ENCODE measurements at places on chromosomes 2 and 18.

- peak; percentile 17 for DNase-seq
These were observed 609.5 kb downstream of the EPHA4 start for GRCh38 chr2:220962556-220962955.

- peak; percentile 38 for DNase-seq
These were observed 53.1 kb upstream of the STK39 start for GRCh38 chr2:168300460-168300859.

- peak; percentile 69 for DNase-seq
These were observed 144.1 kb upstream of the STK17B start for GRCh38 chr2:196315388-196316049.

DNA sequence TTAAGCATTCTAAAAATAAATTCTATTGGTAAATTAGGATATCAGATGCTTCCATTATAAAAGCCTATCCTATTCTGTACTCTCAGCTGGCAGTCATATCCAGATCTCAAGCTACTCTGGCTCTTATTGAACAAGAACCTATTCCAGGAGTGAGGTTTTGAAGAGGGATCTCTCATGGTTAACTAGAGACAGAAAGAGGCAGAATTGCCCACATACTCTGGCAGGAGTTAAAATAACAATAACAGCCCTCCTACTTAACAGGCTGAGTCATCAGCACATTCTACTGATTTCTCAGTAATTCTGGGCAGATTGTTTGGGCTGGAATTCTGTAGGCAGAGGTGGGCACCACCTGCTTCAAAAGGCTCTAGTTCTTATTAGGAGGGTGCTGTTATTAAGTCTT lies 142.0 kb upstream of the UNC80 start:
- DNase-seq: peak; percentile 73

DNA sequence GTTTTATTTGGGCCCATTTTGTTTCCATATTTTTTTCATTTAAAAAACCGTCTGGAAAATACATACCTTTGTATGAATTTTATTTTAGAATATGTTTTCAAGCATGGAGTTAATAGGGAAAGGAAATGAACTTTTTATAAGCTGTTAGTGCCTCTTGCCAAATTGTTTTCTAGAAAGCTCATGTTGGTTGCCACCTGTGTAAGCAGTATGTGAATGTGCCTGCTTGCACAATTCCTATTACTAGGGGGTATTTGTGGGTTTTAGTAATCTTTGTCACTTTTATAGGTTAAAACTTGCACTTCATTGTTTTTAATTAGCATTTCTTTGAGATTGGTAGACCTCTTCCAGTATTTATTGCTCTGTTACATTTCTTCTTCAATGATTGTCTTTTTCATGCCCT lies 107.3 kb downstream of the TANC1 start:
- DNase-seq: peak; percentile 67

- DNase-seq: no peak
These were observed 23.1 kb downstream of the PDCD1 start for GRCh38 chr2:241835611-241836010.

GRCh38 chr2:141331127-141331526 lies 799.7 kb downstream of the LRP1B start:
- peak; percentile 98 for DNase-seq

GRCh38 chr2:207352978-207353671 lies 176.6 kb upstream of the CREB1 start:
- DNase-seq: no peak

DNA sequence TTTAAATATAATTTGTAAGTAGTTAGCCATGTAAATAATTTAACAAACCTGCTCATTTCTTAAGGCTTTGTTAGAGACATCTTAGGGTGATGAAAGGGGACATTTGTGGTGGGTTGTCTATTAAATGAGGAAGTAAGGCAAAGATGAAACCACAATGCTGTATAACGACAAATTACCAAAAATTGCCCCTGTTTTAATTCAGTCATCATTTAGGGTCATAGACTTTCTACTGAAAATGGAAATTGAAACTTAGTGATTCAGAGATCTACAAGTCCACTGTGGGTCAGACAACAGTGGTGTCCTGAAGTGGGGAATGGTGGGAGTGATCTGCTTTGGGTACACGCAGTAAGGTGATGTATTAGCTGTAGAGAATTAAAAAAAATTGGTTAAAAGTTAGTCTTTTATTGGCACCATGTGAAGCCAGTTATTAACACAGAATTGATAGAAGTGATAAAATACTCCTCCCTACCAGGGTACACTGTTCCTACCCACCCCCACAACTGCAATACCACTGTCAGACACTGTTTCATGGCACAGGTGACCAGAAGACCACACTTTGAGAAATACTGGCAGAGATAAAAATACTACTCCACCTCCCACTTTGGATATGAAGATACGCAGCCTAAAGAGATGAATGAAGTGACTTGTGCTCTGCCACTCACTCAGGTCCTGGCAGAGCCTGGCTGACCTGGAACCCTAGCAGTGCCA lies 13.4 kb downstream of the CERS6 start:
- DNase-seq: no peak

GRCh38 chr2:60521626-60522025 lies 31.8 kb downstream of the BCL11A start:
- no peak for DNase-seq

DNA sequence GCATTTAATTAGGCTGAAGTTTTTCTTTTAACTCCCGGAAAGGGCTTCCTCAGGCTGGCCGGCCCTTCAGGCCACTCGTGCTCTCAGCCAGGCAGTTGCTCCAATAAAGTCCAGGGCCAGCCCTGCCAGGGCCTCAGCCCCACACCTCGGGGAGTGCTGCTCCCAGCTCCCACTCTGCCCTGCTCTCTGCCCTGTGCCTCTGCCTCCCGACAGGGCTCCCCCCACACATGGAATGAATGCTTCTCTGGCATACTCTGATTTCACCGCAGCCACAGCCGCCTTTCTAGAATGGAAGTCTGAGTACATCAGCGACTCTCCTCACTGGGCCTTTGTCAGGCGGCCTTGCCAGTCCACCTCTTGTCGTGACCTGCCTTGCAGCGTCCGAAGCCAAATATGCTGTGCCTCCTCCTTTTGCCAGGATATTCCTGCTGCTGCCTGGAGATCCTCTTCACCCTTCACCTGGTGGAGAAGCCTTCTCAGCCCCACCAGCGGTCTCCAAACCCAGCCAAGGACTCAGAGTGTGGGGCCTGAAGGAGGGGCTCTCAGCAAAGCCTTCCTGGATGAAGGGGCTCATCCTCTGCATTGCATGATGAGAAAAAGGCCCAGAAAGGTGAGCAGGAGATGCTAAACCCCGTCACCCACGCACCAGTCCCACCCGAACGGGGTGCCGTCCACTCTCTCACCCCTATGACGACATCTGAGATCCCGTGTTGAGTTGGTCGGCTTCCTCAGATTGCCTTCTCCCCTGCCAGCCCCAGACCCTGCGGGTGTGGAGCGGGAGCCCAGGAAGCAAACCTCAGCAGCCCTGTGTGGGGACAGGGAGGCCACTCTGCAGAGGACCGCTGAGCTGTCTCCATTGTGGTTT lies 472.7 kb upstream of the HS6ST1 start:
- no peak for DNase-seq

DNA sequence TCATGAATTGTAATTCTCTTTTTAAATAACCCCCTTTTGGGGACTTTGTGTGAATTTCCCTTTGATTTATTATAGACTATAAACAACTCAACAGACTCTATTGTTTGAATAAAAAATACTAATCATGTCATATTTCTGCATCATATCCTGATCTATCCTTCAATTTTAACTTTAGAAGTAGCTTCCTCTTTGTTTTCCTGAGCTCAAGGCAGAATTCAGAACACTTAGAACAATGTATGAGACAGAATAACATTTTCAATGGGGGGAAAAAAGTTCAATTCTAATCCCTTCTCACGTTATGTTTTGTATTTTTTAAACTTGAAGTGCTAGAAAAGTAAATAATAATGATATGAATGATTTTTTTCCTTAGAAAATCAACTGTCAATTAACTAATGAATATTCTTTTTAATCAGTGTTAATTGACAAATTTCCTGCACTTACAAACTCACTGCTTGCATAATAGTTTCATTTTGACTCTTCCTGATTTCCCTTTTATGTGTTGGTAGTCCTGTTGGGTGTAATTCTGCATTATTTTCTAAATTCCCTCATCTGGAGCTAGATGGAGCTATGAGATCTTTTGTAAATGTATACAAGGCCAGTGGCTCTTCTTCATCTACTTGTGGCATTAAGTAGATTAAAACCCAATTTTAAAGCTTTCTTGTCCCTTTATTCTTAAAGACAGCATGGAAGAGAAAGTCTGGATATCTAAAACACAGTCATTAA lies 326.1 kb downstream of the PARD3B start:
- DNase-seq: peak; percentile 55
